Dermis microvascular lymphatic vessel endothelial cell (primary cell): ENCODE measurements at places on chromosomes 6 and 20. TPM values are rescaled to one million over a fixed set of nuclear protein-coding genes. Genes with fewer than 3 reads are reported as not detected.

The TRIM38 gene
- total RNA-seq: 4.7 and 6.3 TPM in 2 replicates

The SALL4 gene
- total RNA-seq: 0.26 and 0.63 TPM in 2 replicates

The CALHM5 gene
- 0.64 and 1.4 TPM in 2 replicates for total RNA-seq

The MCHR2 gene
- not detected in 2 replicates for total RNA-seq

The LY6G6F gene
- total RNA-seq: not detected in 2 replicates

The AVP gene
- total RNA-seq: not detected in 2 replicates

The DEFB124 gene
- total RNA-seq: not detected in 2 replicates

The BEND6 gene
- total RNA-seq: under 0.01 and 0.13 TPM in 2 replicates

The SNAI1 gene
- 1.0 and 1.6 TPM in 2 replicates for total RNA-seq

The HTR1B gene
- 2.1 and 3.5 TPM in 2 replicates for total RNA-seq
